ENCODE measurements at places on chromosomes 11 and 22.

- DNase-seq = peak; percentile 44
Measured at GRCh38 chr11:68009391-68010089, 587 bp upstream of the ALDH3B1 start.

DNA sequence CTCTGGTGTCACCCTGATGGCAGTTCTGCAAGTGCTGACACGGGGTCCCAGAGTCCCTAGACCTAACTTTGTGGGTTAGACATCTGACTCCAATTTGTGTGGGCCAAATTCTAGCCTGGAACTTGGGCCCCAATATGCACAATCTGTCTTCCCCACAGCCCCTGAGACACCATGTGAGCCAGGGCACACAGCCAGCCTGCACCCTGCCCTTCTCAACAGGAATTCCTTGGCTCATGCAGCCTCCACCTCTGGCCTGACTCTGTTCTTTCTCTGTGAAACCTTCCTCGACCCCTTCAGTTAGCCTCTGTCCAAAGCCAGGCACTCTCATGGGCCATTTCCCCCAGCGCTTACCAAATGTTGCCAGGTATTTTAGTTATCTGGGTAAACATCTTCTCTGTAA lies 59.1 kb upstream of the POU2AF1 start:
- DNase-seq = no peak

GRCh38 chr11:115848611-115849010 lies 344.4 kb upstream of the CADM1 start:
- peak; percentile 14 for DNase-seq

DNA sequence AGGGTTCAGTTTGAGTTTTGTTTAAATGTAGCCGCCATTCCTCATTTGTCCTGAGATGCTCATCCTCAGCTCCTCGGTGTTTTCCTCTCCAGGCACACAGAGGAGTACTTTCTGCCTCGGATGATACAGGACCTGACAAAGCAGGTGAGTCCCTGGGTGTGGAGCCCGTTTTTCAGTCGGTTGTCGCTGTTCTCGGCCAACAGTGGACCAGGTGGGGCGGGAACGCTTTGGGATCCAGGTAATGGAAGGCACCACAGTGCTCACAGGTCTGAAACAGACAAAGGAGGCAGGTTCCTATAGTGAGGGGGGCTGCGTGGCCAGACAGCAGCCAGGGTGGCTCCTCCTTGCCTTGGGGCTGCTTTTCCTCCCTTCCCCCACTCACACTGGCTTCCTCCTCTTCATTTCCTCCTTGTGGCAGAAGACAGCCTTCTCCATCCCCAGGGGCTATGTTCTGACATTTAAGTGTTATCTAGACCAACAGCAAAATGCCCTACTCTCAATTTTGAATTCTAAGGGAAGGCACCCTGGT lies 19.4 kb downstream of the NADSYN1 start:
- no peak for DNase-seq

DNA sequence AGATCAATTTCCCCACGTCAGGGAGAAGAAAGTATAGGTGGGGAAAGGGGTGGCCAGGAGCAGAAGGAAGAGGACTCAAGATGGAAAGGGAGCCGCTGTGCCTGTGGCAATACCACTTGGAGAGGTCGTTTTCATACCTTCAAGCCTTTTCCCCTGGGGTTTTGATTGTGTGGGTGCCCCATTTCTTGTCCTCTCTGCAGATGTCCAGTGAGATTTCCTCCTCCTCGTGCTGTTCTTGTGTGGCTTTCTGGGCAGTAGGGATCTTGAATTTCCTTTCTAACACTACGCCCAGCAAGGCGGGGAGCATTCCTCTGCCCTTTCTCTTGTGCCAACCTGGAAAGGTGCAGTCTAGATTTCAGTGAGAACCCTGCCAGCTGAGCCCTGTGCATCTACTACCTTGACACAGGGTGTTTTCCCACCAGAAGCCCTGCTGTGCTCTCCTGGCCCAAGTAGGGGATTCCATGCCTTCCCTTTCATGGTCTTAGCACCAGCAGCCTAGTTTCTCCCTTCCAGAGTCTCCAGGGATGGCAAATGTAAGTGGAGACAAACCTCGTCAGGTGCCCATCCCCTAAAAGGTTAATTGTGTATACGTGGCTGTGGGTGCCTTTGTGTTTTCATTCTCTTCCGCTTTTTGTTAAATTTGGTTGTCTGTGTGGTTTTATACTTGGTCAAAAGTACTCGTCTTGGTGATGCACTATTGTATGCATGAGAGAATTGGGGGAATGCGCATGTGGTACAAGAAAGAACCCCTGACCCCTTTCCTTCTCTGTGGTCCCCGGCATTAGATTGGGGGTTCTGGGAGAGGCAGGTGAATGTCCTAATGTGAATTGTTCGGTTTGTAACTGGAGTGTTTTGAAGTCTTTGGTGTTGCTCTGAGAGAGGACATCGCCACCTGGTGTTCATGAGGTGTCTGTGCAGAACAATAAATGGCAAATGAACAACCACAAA lies 71.4 kb upstream of the MPEG1 start:
- peak; percentile 34 for DNase-seq

DNA sequence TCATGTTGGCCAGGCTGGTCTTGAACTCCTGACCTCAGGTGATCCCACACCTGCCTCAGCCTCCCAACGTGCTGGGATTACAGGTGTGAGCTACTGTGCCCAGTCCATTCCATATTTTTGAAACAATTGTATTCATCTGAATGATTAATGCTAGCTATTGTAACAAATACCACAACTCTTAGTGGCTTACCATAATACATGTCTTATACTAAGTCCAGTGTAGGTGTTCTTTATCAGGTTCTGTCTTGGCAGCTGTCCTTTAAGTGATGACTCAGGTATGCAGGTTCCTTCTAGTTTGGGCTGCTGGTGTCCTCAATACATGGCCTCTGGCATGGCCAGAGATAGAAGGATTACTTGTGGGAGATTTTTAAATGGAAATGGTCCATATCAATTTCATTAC lies 39.0 kb downstream of the UVRAG start:
- no peak for DNase-seq

DNA sequence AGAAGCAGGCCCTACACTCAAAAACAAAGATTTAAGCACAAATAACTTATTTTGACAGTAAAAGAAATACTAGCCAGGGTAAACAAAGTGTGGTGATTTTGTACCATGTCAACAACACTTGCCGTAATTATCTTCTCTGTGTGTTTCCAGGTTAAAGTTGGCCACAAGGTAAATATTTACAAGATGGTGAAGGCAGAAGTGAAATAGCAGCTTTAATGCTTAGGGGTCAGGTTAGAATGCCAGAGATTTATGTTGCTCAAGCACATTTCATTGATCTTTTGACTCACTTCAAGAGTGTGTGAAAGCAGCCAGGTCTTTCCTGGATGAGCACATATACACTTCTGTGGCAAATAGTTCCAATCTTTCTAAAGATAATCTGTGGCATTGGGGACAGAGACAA lies 270.2 kb upstream of the LUZP2 start:
- DNase-seq = no peak

DNA sequence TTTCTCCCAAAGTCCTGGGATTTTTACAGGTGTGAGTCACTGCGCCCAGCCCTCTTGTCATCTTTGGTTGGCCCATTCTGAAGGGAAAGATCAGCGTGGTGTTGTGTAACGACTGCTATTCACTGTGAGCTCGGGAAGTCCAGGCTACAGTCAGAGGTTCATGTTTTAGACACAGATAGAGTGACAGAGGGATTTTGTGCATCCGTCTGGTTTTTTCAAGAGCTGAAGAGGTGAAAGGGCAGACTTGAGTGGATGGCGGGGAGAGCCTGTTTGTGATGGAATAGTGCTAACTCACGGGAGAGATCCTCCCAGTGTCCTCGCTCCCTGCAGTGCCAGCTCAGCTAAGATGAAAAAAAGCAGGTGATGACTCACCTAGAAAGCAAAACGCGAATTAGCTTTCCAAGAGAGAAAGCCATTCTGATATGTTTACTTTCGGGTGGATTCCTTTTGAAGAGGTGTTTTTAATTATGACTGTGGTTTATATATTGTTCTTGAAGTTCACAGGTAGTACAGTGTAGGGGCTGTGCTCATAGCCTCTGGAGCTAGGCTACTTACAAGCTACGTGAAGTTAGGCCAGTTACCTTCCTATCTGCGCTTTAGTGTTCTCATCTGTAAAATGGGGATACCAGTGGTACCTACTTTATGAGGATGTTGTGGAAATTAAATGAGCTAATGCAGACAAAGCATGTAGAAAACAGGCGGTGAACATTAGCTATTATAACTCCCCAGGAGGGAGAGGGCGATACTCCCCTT lies 67.2 kb downstream of the C11orf91 start:
- DNase-seq = peak; percentile 66

DNA sequence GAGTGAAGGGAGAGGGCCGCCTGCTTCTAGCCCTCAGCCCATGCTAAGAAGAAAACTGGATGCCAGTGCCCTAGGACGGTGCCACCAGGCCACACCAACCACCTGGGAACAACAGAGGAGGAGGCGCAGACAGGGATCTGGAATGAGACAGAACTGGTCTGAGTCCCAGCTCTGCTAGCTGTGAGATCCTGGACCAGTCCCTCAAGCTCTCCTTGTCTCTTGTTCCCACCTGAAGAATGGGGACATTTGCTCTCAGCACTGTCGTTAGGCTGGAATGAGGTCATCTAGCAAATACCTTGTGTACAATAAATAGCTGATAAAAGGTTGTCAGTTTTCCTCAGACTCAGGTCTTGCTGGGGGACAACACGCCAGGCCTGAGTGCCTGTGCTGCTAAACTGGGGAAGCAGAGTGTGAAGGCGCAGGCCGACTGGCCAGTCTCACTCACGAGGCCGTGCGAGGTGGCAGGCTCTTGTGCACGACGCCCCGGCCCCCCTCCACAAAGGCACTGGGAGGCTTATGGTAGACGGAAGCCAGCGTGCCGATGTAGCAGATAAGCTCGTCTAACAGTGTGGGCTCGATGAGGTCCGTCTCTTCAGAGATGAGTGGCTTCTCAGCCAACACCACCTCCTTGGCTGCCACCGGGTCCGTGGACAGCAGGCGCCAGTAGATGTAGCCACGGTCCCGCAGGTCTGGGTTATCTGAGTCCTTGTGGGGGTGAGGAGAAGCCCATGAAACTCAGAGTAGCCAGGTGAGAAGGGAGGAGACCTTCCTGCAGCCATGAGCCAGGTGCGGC lies 25.8 kb upstream of the RASL10A start:
- no peak for DNase-seq

DNA sequence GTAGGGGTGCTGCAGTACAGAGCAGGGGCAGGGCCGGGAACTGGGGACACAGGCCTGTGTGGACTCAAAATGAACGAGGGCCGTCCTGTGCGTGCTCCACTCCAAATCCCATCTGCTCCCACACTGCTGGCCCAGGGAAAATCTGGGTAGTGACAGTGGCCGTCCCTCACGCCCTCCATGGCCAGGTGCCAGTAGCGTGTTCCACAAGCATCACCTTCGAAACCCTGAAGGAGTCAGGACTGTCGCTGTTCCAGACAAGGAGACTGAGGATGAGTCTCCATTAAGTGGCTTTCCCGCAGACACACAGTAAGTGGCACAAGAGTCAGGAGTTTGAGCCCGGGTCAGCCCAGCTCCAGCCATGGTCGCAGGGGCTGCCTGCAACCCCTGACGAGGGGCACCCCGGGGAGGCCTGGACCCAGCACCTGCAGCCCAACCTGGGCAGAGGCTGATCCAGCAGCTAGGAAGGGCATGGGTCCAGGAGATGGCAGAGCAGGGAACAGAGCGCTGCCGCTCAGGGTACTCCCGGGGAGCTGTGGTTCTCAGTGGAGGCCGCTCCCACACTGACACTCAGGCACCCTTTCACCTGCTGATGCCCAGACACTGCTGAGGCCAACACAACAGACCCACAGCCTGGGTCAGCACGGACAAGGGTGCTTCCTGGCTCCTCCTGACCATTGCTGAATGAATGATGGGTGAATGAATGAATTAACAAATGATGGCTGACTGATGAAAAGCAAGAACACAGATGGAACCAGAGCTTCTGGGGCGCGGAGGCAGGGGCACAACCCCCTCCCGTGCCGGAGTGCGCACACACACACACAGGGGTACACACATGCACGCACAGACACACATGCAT lies 35.3 kb downstream of the IGF2 start:
- DNase-seq = no peak

DNA sequence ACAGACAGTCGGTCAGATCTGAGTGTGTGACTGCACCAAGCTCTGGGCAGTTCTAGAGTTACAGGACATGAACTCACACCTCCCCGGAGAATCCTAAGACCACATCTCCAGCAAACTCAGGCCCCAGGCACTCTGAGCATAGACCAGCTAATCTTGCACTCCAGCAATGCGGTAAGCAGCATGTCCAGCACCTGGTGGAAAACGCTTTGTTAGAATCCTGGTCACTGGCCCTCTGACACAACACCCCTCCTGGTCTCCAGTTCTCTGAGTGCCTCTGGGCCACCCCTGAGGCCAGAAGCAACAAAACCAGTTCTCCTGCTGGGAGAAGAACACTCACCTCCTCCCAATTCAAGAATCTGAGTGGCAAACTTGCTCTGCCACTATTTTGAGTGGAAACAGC lies 82.7 kb upstream of the TMEM45B start:
- DNase-seq = no peak

All from fibroblast of skin of abdomen (primary cell).